PC-3 (cell line): ENCODE measurements at places on chromosomes 2 and 18. TPM values are rescaled to one million over a fixed set of nuclear protein-coding genes. Genes with fewer than 3 reads are reported as not detected.

- no peak overlapping the region for H3K27ac ChIP-seq
- no peaks in the 10 kb centered on the region for H3K27me3 ChIP-seq
- no peaks in the 10 kb centered on the region for H3K36me3 ChIP-seq
- no peak for DNase-seq
- H3K4me3 ChIP-seq, result no peak overlapping the region
Observed at GRCh38 chr2:77862120-77862519, 339.9 kb upstream of the LRRTM4 start.

GRCh38 chr2:149167001-149167780, 128.7 kb downstream of the LYPD6B start:
- H3K4me1 ChIP-seq, result peaks cover 30% of the 10 kb centered on the region
- peak; percentile 7 for DNase-seq
- H3K4me3 ChIP-seq, result no peak overlapping the region
- no peak overlapping the region for H3K27ac ChIP-seq
- H3K36me3 ChIP-seq, result no peaks in the 10 kb centered on the region

GRCh38 chr18:73511771-73512503, 635.7 kb downstream of the FBXO15 start:
- H3K4me1 ChIP-seq, result no peaks in the 10 kb centered on the region
- H3K27ac ChIP-seq, result no peak overlapping the region
- no peaks in the 10 kb centered on the region for H3K36me3 ChIP-seq
- no peak for DNase-seq
- no peaks in the 10 kb centered on the region for H3K27me3 ChIP-seq

DNA sequence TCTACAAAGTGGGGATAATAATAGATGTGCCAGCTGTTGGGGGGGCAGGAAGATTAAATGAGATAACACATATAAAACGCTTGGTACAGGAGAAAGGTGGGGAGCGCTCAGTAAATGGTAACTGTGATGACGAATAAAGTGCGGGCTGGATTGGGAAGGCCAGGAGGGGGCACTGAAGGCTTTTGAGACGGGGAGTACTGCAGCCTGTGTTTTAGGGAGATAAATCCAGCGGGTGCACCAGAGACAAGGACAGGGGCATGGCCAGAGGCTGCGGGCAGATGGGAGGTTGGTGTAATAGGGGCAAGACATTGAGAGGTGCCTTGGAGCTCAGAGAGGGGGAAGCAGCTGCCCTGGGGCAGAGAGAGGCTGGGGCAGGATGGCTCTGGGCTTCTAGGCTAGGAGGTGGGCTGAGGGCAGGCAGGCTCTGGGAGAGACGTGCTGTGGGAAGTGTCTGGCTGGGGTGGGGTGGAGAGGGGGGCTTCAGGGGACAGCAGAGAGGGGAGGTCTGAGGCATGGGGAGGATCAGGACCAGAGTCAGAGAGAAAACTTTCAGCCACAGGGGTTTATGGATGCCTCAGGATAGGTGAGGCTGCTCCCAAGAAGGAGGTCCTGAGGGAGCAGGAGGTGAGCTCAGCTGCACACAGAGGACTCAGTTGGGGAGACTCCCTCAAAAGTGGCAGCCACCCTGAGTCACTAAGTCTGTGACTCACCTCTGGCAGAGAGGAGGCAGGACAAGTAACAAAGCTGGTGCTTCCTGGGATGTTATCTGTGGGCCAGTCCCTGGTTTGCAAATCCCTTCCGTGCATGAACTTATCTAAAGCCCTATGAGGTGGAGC, 18.8 kb downstream of the TEX44 start:
- H3K4me1 ChIP-seq, result peaks cover 34% of the 10 kb centered on the region
- H3K36me3 ChIP-seq, result no peaks in the 10 kb centered on the region
- peak overlapping the region; percentile 38; the same call in 1 of the 2 replicates for H3K4me3 ChIP-seq
- H3K27ac ChIP-seq, result peak overlapping the region; percentile 91
- H3K27me3 ChIP-seq, result no peaks in the 10 kb centered on the region

Gene CERS6
- total RNA-seq, result 24.2 and 25.9 TPM in 2 replicates

GRCh38 chr2:212089873-212090272, 448.7 kb downstream of the ERBB4 start:
- H3K27ac ChIP-seq, result no peak overlapping the region
- peaks cover 3% of the 10 kb centered on the region; the same call in 1 of the 2 replicates for H3K27me3 ChIP-seq
- no peak overlapping the region for H3K4me3 ChIP-seq
- no peaks in the 10 kb centered on the region for H3K4me1 ChIP-seq
- no peak for DNase-seq

Gene PUS10
- total RNA-seq, result 3.6 and 3.7 TPM in 2 replicates

GRCh38 chr18:10860382-10860781, 289.0 kb downstream of the PIEZO2 start:
- H3K27ac ChIP-seq, result no peak overlapping the region
- no peak overlapping the region for H3K4me3 ChIP-seq
- no peaks in the 10 kb centered on the region for H3K4me1 ChIP-seq
- H3K36me3 ChIP-seq, result no peaks in the 10 kb centered on the region
- DNase-seq, result no peak

DNA sequence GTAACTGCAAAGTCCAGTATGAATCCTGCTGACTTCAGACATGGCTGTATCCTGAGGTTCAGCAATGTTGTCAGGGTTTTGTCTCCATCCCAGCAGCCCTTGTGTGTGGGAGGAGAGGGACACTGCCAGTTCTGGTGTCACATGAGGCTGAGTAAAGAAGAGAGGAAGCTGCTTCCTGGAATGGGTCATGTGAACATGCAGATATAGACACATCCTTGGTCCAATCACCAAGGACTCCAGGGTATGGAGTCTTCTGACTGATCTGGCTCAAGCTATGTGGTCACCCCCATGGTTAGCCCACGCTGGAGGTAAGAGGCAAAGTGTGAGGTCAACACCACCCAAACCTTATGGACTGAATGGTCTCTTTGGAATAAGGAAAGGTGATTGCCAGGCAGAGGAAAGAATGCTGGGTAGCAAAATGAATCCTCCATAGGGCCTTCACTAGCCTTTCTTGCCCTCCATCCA, 134.4 kb upstream of the SLC1A4 start:
- DNase-seq, result no peak
- peaks cover 15% of the 10 kb centered on the region for H3K4me1 ChIP-seq
- no peaks in the 10 kb centered on the region for H3K27me3 ChIP-seq
- no peak overlapping the region for H3K4me3 ChIP-seq

Gene NGEF
- total RNA-seq, result 71.3 and 80.2 TPM in 2 replicates

Gene CDH20
- not detected in 2 replicates for total RNA-seq

GRCh38 chr2:42846932-42847595, 54.7 kb upstream of the HAAO start:
- no peaks in the 10 kb centered on the region for H3K27me3 ChIP-seq
- no peaks in the 10 kb centered on the region for H3K36me3 ChIP-seq
- H3K4me3 ChIP-seq, result no peak overlapping the region
- no peak overlapping the region for H3K27ac ChIP-seq

DNA sequence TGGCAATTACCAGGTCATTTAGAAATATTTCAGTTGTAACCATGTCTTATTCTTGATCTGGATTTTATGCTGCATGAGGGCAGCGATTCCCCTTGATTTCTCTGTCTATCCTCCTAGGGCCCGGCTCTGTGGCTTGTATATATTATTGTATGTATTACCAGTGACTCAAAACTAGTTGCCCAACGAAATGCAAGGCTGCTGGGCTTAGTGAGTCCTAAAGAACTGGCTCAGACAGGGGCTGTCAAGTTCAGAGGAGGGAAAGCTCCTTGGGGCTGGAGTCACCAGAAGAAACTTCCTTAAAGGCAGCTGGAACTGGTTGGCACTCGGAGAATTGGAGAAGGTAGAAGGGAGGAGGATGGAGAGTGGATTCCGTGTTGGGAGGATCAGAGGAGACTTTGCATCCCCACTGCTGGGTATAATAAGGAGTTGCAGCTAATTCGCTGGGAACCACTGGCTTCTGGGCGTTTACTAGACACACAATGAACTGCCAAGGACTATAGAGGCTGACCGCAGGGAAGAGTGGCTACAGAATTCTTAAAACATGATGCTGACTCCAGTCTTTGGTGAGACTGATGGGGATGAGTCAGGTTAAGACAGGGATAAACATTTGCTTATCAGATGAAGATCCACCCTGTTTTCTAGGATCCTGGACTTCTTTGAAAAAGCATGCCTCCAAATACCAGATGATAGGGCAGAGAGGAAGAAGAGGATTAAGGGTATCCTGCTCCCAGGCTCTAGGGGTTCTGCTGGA, 104.3 kb downstream of the PRKCE start:
- H3K4me3 ChIP-seq, result no peak overlapping the region
- H3K27me3 ChIP-seq, result no peaks in the 10 kb centered on the region
- no peaks in the 10 kb centered on the region for H3K36me3 ChIP-seq
- no peak for DNase-seq
- H3K4me1 ChIP-seq, result no peaks in the 10 kb centered on the region

DNA sequence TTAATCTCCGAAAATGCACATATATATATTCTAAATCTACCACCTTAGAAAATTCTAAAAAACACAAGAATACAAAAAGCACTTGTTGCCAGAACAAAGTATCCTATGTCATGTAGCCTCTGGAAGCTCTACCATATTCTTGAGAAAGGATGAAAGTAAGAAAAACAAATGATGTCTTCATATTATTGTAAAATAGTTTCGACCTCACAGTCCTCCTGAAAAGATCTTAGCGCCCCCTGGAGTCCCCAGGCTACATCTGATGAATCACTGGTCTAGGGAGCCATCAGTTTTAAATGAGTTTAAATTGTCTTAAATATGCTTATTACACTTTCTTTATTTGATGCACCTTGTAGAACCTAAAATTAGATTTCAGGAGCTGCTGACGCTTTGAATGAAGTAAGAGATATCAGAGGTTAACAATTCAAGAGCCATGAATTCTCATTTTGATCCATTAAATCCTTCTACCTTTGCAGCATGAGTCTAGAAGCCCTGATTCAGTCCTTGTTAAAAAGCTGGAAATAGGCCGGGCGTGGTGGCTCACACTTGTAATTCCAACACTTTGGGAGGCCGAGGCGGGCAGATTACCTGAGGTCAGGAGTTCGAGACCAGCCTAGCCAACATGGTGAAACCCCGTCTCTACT, 138.8 kb downstream of the MCFD2 start:
- H3K27ac ChIP-seq, result no peak overlapping the region
- no peak overlapping the region for H3K4me3 ChIP-seq
- DNase-seq, result peak; percentile 77
- peaks cover 29% of the 10 kb centered on the region for H3K4me1 ChIP-seq

- no peaks in the 10 kb centered on the region for H3K36me3 ChIP-seq
- peaks cover 12% of the 10 kb centered on the region for H3K4me1 ChIP-seq
- DNase-seq, result no peak
- no peak overlapping the region for H3K4me3 ChIP-seq
- H3K27ac ChIP-seq, result no peak overlapping the region
- H3K27me3 ChIP-seq, result no peaks in the 10 kb centered on the region
Observed at GRCh38 chr18:46678785-46679399, 21.9 kb upstream of the LOXHD1 start.
